IPS-NIHi11 (cell line): ENCODE measurements at places on chromosomes 5 and 9.

DNA sequence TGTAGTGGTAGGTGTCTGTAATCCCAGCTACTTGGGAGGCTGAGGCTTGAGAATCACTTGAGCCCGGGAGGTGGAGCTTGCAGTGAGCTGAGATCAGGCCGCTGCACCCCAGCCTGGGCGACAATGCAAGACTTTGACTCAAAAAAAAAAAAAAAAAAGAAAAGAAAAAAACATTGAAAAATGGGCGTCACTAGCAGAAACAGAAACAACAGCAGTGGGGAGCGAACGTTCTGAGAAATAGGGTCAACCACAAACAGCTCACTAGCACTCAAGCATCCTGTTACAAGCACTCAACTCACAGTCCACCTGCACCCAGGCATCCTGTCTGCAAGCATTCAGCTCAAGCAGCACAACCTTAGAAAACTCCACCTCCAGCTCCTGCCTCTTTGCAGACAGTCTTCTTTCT is 17.2 kb downstream of the TRIM14 start:
- peak; percentile 29 for DNase-seq

- no peak for DNase-seq
Observed at GRCh38 chr9:105305856-105306255, 61.4 kb downstream of the SLC44A1 start.

DNA sequence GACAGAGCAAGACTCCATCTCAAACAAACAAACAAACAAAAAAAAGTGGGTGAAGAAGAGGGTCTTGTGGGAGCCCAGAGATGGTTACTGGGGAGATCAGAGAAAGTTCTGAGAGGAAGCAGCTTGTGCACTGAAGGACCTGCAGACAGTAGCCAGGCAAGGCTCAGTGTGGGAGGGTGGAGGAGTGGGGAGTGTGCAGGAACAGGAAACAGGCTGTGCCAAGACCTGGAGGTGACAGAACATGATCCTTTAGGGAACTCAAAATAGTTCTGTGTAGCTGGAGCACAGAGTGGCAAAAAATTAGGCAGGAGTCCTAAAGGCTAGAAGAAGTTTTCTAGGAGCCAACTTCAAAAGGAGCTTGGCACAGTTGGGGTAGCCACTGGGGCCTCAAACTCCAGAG is 19.2 kb upstream of the NANS start:
- DNase-seq = no peak

DNA sequence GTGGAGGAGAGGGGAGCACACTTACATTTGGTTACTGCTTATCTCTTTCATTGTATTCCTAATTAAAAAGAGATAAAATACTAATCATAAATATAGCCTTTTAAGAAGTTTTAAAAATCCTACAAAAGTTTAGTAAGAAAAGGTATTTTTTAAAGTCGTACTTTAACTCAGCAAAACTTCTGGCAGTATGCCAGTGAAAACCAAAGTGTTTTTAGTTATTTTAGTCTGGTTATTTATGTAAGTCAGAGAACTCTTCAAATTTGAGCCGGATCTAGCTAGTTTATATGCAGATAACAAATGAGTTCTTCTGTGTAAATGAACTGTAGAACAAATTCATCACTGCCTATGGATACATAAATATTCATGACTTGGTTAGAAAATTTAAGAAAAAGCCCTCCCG is 36.5 kb upstream of the ANKDD1B start:
- no peak for DNase-seq

- DNase-seq = no peak
Observed at GRCh38 chr5:65625743-65626142, 916 bp downstream of the SHLD3 start.

DNA sequence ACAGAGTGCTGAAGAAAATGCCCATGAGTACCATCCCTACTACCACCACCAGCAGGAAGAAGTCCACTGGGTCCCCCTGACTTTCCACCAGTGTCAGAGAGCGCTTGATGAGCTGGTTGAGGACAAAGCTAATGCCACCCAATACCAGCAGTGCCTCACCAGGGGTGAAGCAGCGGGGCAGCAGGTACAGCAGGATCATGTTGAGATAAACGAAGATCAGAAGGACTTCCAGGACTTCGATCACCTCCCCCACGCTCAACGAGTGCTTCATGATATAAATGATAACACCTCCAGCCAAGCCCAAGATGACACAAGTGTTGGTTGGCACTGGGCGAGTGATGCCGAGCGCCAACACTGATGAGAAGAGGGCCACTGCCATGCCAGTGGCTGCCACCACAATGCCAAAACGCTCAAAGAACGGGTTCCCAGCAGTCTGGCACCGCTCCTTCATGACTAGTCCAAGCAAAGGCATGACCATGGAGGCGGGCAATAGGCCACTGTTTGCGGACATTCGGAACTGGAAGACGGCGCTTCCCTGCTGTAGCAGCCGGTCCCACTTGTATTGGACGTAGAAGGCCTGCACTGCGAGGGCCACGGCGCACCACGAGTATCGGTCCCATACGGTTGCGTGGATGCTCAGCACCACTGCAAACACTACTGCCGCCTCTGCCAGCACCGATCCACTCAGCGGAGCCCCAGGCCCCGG is 679 bp downstream of the DOLK start:
- no peak for DNase-seq

DNA sequence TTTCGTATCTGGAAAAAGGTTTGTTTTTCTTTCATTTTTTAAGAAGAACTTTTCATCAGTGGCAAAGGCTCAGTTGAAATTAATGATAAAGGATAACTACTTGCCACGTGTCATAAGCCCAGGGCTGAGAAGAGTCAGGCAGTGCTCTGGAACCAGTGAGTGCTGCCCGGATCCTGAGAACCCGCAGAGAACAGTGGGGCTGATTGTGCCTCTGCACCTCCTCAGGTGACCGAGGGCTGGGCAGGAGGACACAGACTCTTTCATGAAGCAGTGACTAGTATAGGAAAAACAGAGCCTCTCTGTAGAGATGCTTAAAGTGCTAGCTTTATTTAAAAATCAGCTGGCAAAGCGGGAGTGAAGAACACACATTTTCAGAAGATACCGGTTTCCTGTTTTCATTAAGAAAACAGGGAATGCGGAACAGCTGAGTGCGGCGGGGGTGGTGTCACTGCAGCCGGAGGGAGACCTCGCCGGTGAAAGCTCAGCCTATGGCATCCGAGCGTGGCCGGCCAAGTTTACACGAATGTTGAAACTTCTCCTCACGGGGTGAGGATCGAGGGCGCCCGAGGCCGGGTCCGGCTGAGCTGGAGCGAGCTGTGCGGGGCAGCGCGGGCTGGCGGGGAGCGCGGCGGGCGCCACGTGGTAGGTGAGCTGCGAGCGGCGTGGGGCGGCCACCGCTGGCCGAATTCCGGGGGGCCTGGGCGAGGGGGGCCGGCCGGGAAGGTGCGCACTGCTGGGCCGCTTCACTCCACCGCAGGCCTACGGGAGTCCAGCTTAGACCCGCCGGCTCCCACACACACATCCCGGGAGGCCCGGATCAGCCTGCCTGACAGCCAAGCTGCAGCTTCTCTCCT is 134.7 kb upstream of the DMRT1 start:
- DNase-seq = peak; percentile 71

- DNase-seq = no peak
Observed at GRCh38 chr5:8700671-8701070, 831.7 kb downstream of the MTRR start.

- no peak for DNase-seq
Observed at GRCh38 chr9:18056269-18056992, 417.5 kb upstream of the ADAMTSL1 start.

DNA sequence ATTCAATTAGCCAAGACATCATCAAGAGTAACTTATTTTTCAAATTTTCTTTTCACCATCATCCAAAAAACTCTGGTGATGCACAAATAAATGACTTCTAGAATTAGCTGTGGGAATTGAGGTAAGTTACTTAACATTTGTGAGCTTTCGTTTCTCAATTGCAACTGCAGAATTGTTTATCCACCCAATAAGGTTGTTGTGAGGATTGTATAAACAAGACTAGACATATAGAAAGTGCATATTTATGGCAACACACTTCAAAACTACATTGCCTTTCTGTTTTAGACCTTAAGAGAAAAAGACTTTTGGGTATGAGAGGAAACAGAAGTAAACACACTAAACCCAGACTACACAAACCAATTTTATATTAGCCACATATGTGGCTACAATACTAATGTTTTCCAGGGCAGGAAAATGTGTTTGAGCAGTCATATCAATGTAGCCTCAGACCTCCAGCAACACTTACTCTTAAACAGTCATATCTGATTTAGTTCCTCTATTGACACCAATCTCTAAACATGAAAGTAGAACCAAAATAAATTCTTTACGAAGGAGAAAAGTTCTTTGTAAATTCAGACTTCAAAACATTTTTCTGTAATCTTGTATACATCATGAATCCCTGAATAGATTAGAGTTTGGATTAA is 488.0 kb upstream of the CYLC2 start:
- DNase-seq = no peak

- DNase-seq = no peak
Observed at GRCh38 chr9:12183321-12183720, 509.9 kb upstream of the TYRP1 start.

- no peak for DNase-seq
Observed at GRCh38 chr9:131708226-131709002, 31.5 kb downstream of the RAPGEF1 start.

DNA sequence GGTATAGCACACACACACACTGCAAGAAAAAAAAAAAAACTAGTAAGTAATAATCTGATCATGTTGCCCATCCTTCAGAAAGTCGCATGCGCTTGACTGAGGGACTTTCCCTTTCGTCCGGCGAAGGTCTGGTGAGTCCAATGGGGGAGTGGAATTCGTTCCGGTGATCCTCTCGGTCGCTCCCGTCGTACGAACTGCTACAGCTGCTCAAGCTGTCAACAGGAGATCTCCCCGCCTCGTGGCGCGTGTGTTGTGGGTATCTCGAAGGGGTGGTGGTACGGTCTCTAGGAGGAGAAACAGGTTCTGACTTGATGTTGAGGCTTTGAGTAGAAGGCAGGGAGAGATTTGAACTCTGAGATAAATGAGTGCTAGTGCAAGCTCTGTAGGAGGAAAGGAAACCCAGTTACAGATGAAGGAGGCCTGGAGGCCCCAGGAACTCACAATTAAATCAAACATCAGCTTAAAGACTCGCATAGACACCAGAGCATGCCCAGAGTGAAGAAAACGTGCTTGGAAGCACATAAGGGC is 160.4 kb downstream of the MEF2C start:
- no peak for DNase-seq

DNA sequence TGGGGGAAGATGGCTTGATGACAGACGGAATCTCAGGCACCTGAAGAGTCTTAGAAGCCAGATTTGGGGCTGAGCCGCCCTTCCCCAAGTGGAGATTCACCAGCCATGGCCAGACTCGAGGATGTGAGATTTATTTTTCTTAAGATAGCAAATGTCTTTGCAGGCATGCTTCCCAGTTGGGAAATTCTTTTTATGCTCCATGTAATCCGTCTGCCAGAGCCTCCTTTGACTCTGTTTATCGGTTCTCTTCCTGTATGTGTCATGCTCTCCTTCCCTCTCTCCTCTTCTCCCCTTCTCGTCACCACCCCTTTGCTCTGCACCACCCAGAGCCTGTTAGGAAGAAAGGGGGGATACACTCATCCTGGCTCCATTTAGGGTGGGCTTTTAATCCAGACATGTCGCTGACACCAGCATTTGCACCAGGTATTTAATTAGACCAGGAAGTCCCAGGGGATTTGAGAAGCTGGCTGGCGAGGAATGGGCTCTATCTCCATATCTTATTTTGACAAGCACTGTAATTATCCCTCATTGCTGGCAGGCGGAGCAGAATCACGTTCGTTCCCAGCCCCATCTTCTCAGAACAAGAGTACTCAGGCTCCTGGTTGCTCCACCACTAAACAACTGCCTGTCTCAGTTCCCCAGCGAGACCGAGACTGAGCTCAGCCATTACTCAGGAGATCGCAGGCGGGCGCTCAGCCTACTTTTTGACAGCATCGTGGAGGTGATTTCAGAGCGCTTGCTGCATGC is 50.9 kb downstream of the KCNIP1 start:
- no peak for DNase-seq

DNA sequence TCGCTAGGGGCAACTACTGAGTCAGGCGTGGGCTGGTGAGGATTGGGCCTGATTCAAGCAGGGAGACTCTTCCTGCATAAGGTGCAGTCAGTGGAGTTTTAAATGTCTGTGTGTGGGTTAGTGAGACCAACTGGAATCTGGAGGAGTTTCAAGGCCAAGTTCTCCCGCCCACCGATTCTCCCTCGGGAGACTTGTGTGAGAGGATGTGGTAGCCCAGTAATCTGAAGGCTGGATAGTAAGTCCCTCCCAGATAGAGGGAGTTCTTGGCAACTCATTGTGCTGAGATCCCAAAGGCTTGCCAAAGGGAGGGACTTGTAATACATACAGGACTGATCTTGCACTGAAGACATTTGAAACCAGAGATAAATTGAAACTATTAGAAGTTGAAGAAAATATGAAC is 51.8 kb downstream of the WDR36 start:
- peak; percentile 23 for DNase-seq

DNA sequence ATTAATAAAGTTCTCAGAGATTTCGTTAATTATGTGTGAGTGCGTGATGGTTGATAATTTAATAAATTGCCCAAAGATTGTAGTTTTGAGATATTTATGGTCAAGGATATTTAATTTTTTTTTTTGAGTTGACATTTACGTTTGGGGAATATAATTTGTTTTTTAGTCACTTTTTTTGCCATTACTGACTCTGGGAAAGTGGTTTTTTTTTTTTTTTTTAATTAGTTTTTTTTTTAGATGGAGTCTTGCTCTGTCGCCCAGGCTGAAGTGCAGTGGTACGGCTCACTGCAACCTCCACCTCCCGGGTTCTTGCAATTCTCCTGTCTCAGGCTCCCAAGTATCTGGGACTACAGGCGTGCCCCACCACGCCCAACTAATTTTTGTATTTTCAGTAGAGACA is 1.7 kb downstream of the BDP1 start:
- no peak for DNase-seq

- no peak for DNase-seq
Observed at GRCh38 chr9:109411069-109411761, 86.9 kb downstream of the PTPN3 start.

DNA sequence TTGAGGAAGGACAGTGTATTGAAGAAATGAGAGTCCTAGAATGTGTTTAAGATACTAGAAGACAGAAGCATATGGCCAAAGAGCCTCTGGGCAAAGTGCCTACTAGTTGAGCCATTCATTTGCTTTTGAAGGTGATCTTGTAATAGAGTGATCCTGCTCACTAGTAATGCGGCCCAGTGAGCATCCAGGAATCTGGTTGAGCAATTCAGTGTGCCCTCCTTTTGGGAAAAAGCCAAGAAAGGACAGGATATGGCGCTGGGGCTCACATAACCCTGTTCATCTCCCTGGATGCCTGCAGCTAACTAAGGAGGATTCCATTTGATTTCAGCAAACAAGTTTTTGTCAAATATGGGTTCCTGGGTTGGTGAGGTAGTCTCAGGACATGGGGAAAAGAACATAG is 16.3 kb downstream of the ADAM19 start:
- no peak for DNase-seq
